Left ventricle myocardium inferior (tissue), 1 donor: ENCODE measurements at places on chromosomes 11 and 22.

DNA sequence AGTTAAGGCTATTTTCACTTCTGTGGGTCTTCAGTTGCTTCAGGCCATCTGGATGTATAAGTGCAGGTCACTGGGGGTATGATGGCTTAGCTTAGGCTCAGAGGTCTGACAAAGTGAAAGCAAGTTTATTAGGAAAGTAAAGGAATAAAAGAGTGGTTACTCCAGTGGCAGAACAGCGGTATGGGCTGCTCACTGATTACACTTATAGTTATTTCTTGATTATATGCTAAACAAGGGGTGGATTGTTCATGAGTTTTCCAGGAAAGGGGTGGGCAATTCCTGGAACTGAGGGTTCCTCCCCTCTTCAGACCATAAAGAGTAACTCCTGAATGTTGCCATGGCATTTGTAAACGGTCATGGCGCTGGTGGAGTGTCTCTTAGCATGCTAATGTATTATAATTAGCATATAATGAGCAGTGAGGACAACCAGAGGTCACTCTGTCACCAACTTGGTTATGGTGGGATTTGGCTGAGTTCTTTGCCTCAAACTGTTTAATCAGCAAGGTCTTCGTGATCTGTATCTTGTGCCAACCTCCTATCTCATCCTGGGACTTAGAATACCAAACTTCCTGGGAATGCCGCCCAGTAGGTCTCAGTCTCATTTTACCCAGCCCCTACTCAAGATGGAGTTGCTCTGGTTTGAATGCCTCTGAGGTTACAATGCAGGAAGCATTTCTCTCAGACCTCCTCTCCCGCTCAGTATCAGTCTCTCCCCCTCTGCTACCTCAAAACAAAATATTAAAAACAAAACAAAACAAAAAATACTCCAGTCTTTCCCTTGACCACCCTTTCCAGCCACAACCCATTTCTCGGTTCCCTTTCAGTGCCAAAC lies 106.6 kb upstream of the SLC22A12 start:
- no peak for DNase-seq

GRCh38 chr11:118328745-118329144 lies 13.8 kb downstream of the CD3D start:
- no peak for DNase-seq

- no peak for DNase-seq
These were observed 75.6 kb upstream of the MYOD1 start for GRCh38 chr11:17643506-17644405.

GRCh38 chr22:42651134-42651533 lies 1.9 kb upstream of the CYB5R3 start:
- DNase-seq: no peak

DNA sequence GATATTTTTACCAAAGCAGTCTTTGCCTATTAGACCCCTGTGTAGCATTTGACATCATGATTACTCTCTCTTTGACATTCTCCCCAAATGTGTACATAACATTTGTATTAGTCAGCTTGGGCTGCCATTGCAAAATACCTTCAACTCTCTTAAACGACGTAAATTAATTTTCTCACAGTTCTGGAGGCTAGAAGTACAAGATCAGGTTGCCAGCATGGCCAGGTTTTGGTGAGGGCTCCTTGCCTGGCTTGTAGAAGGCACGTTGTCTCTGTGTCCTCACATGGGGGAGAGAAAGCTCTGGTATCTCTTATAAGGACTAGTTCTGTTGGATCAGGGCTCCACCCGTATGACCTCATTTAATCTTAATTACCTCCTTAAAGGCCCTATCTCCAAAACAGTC lies 12.3 kb upstream of the DLAT start:
- no peak for DNase-seq

DNA sequence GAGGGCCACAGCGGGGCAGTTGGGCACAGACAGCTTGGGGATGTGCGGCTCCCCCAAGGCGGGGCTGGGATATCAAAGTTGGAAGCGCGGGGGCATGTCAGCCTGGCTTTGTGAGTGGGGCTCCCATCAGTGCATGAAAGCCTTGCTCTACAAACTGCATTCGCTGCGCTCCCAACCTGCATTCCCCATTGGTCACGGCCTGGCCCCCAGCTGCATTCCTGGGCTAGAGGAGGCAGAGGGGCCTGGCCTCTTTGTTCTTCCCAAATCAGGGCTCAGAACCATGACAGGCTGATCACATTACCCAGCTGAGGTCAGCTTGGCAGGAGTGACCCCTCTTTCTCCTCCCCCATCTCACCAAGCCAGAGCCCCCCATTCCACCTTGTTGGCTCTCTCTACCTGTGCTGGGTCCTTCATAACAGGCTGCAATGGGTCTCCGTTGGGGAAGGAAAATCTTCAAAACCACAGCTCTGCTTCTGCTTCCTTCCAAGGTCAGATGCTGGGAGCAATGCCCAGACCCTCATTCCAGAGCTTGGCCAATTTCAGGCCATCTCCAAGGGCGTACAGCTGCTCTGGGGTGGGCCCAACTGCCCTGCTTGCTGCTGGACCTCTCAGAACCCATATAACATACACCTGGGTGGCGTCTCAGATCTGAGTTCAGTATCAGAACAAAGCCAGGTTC lies 38.7 kb upstream of the CDON start:
- no peak for DNase-seq

- no peak for DNase-seq
These were observed 81.6 kb downstream of the LARGE1 start for GRCh38 chr22:33838644-33839043.

DNA sequence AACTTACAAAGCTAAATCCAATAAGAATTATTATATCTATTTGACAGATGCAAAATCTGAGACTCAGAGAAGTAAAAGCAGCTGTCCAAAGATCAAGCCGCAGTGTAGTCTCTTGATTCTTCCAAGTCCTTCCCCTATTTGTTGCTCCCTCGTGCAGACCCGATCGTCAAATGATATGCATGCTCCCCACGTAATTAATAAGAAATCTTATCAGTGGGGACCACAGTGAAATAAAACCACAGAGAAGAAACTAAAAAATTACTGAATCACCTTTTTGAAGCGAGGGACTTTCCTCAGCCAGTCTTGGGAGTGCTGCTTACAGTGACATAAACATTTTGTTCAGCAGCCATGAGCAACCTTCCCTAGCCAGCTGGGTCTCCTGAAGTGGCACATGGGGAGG lies 64.6 kb downstream of the SERGEF start:
- DNase-seq: no peak

GRCh38 chr11:11882539-11882938 lies 40.8 kb downstream of the USP47 start:
- DNase-seq: no peak

GRCh38 chr11:72040491-72041363 lies 39.6 kb downstream of the NUMA1 start:
- DNase-seq: peak; percentile 97

GRCh38 chr11:86508604-86509587 lies 134.2 kb downstream of the CCDC81 start:
- DNase-seq: no peak

DNA sequence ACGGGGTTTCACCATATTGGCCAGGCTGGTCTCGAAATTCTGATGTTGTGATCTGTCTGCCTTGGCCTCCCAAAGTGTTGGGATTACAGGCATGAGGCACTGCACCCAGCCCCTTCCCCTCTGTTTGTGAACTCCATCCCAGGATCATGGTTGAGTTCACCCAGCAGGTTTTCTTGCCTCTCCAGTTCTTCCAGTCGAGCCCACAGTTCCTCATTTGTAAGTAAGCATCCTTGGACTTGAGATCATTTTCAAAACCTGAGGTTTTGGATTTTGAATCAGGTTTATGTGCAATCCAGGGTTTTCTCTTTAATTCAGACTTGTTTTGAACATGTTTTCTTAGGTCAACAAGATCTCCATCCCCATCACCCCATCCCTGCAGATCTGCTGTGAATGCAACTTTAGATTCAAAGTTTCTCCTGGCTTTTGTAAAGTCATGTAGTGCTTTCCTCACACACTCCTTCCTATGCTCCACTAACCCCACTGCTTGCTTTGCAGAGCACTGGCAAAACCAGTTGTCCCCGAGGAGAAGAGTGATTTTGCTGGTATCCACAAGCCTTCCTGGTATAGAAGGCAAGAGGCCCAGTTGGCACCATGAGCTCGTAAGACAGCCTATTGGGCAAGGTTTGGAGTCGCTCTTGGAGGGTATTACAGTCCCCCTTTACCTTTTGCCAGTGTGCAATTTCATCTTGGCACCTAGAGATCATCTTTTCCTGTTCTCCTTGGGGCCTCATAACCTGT lies 14.7 kb upstream of the VPREB1 start:
- no peak for DNase-seq

DNA sequence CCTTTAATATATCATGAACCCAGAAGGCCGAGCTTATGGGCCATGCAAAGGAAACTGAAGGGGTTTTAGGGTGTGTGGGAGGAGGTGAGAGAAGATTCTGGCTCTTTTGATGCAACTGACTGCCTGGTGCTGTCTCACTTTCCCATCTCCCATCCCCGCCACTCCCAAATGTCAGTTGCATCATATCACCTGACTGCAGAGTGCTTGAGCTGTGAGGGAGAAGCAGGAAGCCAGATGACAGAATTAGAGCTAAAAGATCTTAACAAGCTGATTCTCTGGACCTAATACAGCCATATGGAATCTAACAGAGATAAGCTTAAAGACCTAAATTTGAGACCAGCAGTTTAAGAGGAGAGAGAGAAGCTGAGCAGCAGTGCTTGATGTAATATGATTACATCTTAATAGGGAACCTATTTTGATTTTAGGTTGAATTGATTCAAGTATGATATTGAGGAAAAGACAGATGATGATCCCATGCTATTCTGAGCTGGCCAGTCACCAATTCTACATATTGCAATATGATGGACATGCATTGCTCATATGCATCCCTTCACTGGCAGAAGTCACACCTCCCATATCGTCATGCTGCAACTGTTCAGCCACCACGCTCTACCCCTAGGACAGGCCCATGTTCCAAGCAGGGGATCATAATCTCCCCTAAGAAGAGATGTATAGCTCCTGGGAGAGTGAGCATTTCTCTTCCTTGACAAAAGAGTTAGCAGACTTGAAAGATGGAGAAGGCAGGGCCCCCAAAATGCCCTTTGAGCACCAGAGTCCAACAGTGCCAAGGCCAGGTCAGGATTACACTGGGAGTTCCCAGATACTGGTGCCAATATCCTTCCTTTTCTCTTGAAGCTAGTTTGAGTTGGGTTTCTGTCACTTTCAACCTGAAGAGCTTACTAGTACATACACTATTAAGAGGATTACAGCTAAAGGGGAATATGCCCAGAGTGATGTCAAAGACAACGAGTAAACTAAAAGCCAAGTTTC lies 44.9 kb downstream of the PLEKHA7 start:
- DNase-seq: no peak

DNA sequence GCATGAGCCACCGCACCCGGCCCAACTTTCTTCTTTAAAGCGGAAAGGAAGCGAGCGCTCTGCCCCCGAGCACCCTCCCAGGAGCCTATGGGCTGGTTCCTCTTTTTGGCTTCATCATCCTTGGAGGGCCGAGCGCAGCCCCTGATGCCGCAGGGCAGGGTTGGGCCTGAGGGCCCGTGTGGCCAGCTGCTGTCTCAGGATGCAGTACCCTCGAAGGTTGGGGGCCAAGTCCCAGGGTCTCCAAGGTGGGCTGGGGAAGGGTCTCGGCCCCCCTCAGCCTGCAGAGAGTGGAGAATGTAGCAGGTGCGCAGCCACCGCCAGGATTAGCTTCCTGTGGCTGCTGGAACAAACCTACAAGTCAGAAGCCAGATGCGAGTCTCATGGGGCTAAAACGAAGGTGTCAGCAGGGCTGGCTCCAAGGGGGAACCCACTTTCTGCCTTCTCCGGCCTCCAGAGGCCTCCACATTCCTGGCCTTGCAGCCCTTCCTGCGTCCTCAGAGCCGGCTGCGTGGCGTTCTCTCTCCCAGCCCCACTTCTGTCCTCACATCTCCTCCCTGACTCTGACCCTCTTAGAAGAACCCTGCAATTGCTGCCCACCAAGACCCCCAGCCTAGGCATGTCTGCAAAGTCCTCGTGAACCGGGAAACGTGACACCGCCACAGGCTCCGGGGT lies 2.9 kb downstream of the PANX2 start:
- no peak for DNase-seq

DNA sequence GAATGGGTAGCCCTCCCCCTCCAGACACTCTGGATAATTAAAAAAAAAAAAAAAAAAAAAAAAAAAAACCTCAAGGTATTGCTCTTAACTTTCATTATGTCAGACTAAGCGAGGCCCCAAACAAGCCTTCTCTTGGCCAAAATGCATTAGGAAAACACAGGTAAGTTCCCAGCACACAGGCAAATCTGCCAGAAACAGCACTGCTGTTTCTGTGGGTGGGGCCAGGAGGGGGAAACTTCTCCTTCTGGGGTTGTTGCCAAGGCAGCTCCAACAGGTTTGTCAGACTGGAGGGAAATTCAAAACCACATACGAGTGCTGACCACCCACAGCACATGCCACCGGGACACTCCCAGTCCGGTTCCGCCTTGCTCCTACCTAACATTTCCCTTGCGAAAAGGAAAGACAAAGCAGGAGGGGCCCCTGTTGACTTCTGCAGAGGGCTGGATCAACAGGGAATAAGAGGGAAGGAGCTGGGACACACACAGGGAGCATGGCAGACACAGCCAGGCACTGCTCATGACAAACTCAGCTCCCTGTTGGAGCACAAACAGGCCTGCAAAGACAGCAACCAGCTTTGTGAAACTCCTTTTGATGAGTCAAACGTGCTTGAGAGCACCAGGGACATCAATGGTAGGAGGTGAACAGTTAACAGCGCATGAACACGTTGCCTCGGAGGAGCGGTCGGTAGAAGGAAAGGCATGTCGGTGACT lies 55.0 kb downstream of the MYH9 start:
- no peak for DNase-seq

DNA sequence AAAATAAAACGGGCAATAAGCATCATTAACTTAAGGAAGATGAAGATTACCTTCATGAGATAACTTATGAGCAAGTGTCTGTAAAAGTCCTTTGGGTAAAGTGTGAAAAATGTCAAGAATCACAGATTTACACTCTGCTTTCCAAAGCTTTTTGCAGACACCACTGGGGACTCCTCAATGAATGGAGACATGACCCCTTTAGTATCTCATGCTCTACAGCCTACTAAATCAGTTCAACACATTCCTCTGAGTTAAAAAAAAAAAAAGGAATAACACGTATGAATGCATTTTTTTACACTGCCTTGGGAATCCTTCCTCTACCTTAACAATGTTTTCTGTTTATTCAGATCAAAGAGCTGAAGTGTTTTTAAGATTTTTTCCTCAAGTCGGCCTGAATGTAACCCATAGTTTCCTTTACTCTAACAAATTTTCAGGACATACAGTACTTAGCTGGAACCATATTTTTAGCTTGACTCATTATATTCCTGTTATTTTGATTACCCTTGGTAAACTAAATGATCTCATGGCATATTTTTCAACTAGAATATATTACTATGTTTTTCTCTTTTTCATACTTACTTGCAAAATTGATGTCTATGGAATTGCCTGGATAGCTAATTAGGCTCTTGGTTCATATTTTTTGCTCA lies 25.9 kb upstream of the RAB30 start:
- DNase-seq: no peak

DNA sequence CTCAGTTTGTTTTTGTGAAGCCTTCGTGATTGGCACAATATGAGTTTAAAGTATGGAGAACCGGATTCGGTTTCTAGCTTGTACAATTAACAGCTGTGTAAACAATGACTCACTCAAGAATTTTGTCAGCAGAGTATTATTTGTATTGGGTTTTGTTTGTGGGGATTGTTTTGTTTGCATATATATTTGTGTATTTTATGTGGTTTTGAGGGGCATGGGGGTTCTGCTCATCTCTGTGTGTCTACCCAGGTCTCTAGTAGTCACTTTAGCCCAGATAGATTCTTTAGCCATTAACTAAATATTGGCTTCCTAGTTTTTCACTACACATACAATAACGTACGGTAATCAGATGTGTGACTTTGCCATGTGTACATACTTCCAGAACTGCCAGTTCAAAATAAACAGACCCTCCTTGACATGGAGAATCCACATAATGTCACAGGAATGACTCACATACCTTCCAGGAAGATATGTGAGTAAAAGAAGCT lies 7.5 kb upstream of the MS4A7 start:
- no peak for DNase-seq
